M059J (cell line): ENCODE measurements at places on chromosomes 3 and 15.
A peak's percentile ranks its signal among the peaks of the same experiment; 100 is the strongest.

GRCh38 chr15:73325191-73325861 lies 43.4 kb downstream of the HCN4 start:
- DNase-seq, result peak; percentile 24

- DNase-seq, result no peak
These were observed 67.7 kb downstream of the ARHGEF26 start for GRCh38 chr3:154188846-154189245.

GRCh38 chr3:191070762-191071403 lies 128.2 kb upstream of the OSTN start:
- peak; percentile 55 for DNase-seq

- no peak for DNase-seq
These were observed 451.5 kb upstream of the NECTIN3 start for GRCh38 chr3:110620118-110620517.

- no peak for DNase-seq
These were observed 70.3 kb downstream of the TBL1XR1 start for GRCh38 chr3:177127008-177127407.

GRCh38 chr15:66704803-66705153 lies 2.7 kb downstream of the SMAD6 start:
- no peak for DNase-seq

GRCh38 chr15:44101286-44101685 lies 93.8 kb downstream of the FRMD5 start:
- no peak for DNase-seq

GRCh38 chr15:89531796-89532537 lies 35.6 kb upstream of the RHCG start:
- peak; percentile 46 for DNase-seq

DNA sequence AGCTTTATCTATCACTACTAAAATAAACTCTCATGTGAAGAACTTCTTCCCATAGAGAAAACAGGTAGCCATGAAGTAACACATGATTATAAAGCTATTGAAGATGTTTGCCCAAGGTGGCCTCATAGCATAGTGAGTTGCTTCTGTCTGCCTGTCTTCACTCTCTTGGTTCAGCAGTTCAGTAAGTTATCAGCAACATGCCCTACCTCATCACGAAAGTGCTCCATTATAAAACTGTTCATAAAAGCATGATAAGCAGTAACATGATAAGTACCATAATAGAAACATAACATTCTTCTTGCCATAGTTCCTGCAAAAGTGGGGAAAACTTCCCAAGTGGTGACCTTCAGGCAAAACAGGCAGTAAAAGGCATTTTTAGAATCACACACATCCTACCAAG lies 45.6 kb downstream of the MRPL3 start:
- DNase-seq, result no peak

- DNase-seq, result no peak
These were observed 354.6 kb downstream of the CNTN6 start for GRCh38 chr3:1447452-1447851.

GRCh38 chr3:45065373-45065720 lies 39.2 kb downstream of the CLEC3B start:
- DNase-seq, result no peak

DNA sequence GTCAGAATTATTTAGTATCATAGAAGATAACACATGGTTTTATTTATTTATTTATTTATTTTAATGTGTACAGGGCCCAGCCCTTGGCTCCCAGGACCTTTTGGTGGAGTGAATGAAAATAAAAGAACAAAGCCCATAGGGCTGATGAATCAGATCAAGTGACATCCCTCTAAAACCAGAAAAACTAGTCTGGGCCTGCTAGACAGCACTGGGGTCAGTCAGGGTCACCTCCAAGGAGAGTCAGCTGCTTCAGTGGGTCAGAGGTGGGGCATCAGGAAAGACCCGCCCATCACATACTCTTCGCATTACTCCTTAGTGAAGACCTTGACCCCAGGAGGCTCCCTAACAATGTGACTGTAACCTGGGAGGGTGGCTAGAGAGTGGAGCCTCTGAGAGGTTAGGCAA lies 12.8 kb downstream of the PPCDC start:
- DNase-seq, result peak; percentile 89

- no peak for DNase-seq
These were observed 1107.5 kb downstream of the TUSC7 start for GRCh38 chr3:117817103-117817502.

DNA sequence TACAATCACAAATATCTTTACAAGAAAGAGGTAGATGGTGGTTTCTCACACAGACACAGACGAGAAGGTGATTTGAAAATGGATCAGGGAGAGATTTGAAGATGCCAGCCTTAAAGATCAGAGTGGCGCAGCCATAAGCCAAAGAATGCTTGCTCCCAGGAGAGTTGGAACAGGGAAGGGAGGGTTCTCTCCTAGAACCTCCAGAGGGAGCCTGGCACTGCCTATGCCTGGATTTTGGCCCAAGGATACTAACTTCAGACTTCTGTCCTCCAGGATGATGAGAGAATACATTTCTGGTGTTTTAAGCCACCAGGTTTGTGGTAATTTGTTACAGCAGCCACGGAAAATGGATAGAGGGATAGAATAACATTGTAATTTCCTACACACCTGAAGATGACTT lies 279.1 kb downstream of the FAM43A start:
- DNase-seq, result no peak

- DNase-seq, result no peak
These were observed 72.0 kb upstream of the CD96 start for GRCh38 chr3:111470032-111470431.

- peak; percentile 40 for DNase-seq
These were observed 1.3 kb downstream of the SMC4 start for GRCh38 chr3:160400702-160401150.

DNA sequence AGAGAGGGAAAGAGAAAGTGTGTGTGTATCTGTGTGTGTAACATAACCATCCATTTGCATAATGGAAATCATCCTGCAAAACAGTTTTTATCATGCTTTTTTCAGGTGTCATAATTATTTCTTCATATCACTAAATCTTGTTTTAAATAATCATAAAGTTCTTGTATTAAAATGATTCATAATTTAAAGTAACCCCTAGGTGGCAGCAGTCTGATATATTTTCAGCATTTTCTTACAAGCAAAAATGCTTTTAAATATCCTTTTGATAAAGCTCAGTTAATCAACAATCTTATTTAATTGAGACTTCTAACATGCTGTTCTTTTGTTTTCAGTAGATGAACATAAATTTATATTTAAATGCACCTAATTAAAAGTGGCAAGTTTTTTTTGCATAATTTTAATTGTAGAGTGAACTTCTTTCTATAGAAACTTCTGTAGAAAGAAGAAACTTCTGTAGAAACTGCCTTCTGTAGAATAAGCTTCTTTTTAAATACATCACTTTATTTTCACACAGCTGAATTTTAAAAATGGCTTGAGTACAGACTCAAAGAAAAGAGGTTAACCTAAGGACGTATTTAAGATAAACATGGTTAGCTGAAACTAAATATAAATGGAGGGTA lies 72.5 kb downstream of the OPA1 start:
- peak; percentile 33 for DNase-seq

DNA sequence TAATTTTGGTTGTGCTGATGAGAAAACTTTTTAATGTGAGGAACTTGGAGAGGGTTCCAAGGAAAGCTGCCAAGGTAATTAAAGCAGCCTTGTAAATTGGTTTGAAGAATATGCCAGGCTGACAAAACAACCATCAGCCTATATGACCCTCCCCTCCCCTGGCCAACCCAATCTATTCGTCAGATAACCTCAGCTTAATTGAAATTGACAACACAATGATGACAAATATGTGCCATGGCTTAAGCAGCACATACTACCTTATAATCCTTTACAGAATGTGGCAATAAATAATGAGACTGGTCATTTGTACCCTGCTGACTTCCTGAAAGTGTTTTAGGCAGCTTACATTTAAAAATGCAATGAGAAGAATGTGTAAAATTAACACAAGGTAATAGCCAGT lies 118.2 kb downstream of the EFHB start:
- no peak for DNase-seq

GRCh38 chr15:68606375-68606774 lies 27.6 kb downstream of the CORO2B start:
- DNase-seq, result no peak

GRCh38 chr15:50218291-50218690 lies 36.3 kb downstream of the SLC27A2 start:
- no peak for DNase-seq

DNA sequence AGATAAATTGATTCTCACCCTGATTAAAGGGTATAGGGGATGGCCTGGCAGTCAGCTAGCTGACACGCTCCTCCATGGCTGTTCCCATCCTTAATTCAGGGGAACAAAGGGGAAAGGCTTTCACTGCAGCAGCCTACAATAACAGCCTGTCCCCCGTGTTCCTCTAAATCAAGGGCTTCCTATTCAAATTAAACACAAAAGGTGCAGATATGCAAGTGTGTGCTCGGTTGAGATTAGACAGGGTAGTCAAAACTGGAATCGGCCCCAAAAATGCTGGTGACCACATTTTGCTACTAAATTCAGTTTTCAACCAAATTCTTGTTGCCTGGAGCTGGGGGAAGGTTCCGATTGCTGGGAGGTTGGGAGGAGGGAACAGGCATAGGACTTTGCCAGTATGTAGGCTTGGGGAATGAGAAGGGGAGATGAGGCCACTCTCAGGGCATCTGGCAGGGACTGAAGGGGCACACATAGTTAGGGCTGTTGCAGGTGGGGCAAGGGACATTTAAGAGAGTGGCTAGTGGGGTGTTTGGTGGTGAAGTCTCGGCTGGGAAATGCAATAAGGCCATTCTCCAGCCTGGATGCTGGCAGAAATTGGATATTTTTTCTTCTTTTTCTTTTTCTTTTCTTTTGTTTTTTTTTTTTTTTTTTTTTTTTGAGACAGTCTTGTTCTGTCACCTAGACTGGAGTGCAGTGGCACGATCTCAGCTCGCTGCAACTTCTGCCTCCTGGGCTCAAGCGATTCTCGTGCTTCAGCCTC lies 32.9 kb upstream of the CTSH start:
- no peak for DNase-seq

- no peak for DNase-seq
These were observed 66.7 kb upstream of the STXBP5L start for GRCh38 chr3:120841264-120841663.

- DNase-seq, result peak; percentile 83
These were observed 9.3 kb downstream of the GALNT15 start for GRCh38 chr3:16183601-16184270.

- DNase-seq, result peak; percentile 59
These were observed 48.6 kb upstream of the ATOSA start for GRCh38 chr15:52727815-52728214.

DNA sequence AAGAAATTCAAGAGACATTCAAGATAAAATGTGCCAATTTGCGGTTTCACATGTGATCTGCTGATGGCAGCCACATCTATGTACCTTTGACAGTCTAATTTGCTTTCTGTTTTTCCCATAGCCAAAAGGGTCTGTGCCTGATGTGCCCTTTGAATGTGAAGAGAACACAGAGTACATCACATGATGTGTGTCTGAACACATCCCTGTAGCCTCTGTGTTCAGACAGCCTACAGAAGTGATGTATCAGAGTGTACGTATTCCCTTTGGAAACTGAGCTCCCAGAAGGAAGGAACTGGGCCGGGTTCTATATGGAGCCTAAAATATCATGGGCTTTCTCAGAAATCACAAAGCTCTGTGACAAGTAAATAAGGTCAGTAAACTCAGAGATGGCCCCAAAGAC lies 52.4 kb downstream of the BOC start:
- DNase-seq, result no peak

DNA sequence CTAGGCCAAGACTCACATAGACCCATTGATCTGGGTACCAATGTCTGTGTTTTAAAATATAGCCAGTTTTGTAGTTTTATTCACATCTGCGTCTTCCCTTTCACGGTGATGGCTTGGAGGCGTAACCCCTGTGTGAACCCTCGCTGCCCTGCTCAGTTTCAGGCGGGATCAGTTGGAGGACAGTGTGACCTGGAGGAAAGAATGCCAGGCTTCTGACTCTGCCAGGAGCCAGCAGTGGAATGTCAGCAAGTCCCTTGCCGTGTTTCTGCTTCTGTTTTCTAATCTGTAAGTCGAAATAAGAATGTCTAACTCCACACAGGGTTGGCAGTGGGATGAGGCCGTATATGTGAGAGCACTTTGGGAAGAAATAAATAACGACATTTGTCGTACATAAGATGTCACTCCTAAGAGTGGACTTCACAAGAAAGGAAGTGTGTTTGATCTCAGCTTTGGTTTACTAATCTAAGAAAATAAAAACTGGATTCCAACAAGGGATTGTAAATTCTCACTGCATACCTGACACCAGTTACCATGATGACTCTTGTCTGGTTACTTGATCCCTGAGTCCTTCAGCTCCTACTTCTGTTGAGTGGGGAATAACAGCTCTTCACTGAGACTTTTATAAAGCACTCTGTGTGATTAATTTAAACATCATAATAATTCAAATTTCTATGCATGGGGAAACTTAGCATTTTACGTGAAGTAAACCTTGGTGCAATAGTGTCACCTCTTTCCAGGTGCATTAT lies 6.3 kb upstream of the CA12 start:
- DNase-seq, result no peak

DNA sequence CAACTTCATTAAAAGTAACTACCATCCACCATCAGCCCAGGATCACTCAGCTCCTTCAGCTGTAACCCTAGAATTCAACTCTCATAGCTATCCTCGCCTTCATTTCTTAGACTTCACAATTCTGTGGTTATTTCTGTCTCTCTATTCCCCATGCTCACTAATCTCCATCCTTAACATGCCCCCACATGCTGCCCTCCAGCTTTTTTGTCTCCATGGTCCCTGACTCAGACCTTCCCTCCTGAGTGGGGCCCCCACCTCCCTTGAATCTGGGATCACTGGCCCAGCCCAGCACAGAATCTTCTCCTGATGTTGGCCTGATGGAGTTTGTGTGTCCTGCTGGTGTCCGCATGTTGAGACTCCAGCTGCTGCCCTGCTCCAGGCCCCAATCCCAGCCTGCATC lies 41.7 kb downstream of the CHST14 start:
- no peak for DNase-seq

GRCh38 chr3:194080913-194081800 lies 54.8 kb upstream of the HES1 start:
- no peak for DNase-seq

DNA sequence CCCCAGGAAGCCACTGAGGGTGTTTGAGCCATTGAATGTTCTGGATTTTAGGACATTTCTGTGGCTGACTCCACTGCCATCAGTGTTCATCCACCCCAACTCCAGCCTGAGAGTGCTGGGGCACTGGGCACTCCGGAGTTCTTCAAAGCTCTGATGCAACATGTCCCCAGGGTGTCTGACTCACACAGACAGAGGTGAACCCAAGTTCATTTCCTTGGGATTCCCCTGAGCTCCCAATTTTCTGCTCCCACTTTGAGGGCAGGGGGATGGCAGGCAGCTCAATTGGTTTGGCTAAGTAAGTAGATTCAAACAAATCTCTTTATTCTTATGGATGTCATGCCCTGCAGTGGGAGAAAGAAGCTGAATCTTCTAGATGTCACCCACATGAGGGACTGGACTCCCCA lies 2.2 kb downstream of the STRA6 start:
- DNase-seq, result peak; percentile 97

DNA sequence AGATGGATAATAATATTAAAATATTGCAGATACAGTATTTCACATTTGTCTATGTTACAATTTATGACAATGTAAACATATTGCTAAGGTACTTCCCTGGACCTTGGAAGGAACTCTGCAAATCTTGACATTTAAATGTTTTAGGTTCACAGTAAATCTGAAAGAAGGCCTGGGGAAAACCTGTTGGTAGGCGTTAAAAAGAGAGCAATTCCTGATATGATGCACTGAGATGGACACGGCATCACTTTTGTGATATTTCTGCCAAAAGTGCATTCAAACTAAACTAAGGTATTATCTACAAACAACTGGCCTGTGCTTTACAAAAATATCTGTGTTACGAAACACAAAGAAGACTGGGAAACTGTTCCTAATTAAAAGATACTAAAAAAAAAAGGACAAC lies 6.1 kb upstream of the TP63 start:
- DNase-seq, result no peak
